ENCODE measurements at places on chromosomes 6 and 20.

DNA sequence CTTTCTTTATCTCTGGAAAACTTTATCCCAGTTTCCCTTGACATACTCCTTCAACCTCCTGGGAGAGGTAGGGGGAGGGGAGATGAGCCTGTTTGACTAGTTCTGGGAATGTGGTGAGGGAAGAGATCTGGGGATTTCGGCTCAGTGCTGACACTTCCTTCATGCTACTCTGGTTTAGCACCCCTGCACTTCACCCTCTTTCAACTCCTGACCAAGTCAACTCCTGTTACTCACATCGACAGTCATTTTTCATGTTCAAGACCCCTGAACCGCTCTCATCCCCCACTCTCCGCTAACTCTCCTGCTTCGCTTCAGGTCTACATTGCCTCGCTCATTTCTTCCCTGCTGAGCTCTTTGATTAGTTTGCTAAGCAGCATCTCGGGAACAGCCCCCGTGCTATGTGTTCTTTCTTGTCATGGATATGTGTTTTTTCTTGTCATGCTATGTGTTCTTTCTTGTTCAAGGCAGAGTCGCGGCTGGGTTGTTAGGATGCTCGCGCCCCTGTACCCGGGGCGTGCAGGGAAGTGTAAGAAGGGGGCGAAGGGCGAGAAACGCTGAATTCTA, 16.6 kb upstream of the TRIM27 start:
- peak; percentile 82 for DNase-seq

- no peak for DNase-seq
Observed at GRCh38 chr6:43058531-43058930, 703 bp downstream of the MRPL2 start.

DNA sequence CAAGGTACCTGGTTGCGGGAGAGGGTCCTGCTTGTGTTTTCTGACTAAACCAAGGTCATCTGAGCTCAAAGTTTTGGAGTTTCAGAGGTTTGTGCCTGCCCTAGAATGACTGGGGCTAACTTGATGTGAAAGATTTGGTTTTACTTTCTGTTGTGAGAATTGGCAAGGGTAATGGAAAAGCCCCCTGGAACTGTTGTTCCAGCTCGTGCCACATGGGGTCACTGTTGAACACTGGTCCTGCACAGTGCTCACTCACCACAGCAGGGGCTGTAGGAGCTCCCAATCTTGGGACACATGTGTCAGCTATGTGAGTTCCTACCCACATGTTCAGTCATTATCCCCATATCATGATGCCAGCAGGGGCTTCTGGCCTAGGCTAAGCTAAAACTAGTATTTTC, 6.5 kb downstream of the TGM6 start:
- DNase-seq, result peak; percentile 54

- peak; percentile 85 for DNase-seq
Observed at GRCh38 chr6:7261032-7261841, 51.8 kb downstream of the SSR1 start.

DNA sequence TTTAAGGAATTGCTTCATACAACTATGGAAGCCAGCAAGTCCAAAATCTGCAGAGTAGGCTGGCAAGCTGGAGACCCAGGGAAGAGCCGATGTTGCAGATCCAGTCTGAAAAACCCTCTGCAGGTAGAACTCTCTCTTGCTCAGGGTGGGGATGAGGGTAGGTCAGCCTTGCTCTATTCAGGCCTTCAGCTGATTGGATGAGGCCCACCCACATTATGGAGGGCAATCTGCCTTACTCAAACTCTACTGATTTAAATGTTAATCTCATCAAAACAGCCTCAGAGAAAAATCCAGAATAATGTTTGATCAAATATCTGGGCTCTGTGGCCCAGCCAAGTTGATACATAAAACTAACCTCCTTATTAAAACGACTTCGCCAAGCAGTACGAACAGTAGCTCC, 29.7 kb upstream of the RNF24 start:
- no peak for DNase-seq

DNA sequence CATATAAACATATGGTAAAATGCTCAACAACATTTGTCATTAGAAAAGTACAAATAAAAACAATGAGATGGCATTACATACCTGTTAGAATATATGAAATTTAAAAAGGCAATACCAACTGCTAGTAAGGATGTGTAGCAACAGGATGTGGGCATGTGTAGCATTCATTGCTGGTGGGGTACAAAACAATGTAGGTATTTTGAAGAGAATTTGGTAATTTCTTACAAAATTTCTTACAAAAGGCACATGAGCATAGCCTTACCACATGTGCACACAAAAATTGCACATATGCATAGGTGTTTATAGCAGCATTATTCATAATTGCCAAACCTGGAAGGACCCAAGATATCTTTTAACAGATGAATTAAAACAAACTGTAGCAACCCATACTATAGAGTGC, 1355.1 kb upstream of the CITED2 start:
- DNase-seq, result no peak

- no peak for DNase-seq
Observed at GRCh38 chr6:25689966-25690365, 38.0 kb downstream of the SCGN start.

DNA sequence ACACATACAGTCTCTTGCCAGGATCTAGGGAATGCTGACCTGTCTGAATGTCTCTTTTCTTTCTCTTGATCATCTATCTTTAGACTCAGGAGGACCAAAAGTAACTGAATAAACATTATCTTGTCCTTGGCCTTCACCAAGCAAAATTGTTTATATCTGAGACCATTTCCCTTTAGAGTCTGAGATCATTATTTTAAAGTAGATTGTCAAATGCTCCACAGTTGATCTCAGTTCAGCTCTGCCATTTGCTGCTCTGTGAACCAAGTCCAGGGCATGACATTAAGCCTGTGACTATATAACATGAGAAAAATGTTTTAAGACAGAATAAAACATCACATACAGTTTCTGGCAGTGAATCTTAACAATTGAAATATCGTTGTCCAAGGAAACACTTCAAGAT, 148.3 kb upstream of the NRSN1 start:
- DNase-seq, result no peak

- DNase-seq, result no peak
Observed at GRCh38 chr20:43903953-43904826, 10.5 kb upstream of the TOX2 start.

DNA sequence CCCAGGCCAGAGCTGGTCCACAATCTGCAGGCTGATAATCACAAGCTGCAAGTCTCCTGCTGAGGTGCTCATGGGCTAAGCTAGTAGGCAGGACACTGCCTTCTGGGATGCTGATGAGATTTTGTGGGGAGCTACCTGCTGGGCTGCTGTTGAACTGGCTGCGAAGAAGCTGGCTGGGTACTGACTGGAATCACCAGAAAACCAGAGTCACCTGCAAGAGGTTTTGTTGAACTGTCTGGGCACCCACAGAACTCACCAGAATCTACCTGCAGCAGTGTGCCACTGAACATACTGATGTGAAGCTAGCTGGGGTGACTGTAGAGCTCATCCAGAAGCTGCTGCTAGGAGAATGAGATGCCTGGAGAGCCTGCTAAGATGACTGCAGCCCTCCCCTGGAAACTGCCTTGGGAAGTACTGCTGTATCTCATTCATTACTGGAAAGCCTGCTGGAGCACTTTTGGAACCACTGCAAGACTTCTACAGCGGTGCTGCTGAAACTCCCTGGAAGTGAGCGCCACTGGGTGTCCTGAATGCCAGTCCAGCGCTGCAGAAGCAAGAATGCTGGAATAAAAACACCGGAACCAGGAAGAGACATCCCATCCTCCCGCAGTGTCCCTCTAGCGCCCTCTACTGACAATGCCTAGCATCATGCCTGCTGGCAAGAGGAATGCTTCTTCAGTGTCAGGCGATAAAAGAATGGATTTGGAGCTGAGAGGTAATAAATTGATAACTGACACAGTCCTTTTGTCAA, 64.9 kb upstream of the ARHGAP18 start:
- peak; percentile 90 for DNase-seq

GRCh38 chr6:168888786-168889345, 364.8 kb downstream of the THBS2 start:
- DNase-seq, result no peak

DNA sequence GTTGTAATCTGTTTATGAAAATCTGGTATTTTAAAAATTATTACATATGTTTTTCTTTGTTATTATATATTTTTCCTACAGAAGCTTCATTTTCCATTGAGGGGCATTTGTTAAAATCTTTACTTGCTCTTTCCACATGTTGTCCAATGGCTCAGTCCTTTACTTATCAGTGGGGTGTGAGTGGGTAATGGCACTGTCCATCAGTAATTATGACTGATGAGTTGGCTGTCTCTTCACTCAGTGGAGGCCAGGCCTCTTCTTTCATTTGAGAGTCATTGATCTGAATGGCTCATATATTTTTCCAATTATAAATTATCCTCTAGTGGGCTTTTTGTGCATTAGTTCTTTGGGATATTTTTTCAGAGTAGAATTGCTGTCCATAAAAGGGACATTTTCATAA, 45.7 kb downstream of the FARS2 start:
- no peak for DNase-seq

DNA sequence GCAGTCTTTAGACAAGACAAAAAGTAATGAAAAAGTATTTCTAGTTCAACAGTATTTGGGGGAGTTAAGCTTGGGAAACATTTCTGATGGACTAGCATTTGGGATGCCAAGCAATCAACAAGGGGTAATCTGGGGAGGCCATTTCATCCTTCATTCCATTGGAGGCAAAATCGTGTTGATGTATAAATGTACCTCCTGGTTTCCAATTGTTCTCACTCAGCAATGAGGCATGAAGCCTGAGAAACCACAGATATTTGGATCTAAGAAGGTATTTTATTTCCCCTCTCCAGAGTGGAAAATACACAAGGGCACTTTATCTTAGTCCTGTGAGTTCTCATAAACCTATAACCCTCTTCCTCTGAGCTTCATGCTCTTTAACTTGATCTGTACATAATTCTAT, 68.2 kb downstream of the TBX18 start:
- no peak for DNase-seq

GRCh38 chr20:46119028-46119546, 973 bp downstream of the CD40 start:
- no peak for DNase-seq

GRCh38 chr6:127952831-127953230, 52.0 kb upstream of the THEMIS start:
- no peak for DNase-seq

DNA sequence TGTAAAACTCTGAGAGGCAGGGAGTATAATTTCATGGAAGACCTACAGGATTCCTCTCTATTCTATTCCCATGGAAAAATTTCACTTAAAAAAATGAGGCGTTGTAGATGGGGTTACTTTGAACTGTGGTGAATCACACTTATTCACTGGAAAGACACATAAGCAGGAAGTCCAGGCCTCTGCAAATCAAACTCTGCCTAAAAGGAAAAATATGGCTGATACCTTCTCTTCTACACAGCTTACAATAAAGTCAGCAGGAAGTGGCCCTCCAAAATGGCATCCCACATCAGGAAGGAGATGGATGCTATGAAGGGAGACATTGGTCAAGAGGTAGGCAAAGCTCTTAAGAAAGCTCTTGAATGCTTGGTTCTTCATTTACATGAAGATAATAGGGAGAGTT, 115.9 kb downstream of the FYN start:
- no peak for DNase-seq

DNA sequence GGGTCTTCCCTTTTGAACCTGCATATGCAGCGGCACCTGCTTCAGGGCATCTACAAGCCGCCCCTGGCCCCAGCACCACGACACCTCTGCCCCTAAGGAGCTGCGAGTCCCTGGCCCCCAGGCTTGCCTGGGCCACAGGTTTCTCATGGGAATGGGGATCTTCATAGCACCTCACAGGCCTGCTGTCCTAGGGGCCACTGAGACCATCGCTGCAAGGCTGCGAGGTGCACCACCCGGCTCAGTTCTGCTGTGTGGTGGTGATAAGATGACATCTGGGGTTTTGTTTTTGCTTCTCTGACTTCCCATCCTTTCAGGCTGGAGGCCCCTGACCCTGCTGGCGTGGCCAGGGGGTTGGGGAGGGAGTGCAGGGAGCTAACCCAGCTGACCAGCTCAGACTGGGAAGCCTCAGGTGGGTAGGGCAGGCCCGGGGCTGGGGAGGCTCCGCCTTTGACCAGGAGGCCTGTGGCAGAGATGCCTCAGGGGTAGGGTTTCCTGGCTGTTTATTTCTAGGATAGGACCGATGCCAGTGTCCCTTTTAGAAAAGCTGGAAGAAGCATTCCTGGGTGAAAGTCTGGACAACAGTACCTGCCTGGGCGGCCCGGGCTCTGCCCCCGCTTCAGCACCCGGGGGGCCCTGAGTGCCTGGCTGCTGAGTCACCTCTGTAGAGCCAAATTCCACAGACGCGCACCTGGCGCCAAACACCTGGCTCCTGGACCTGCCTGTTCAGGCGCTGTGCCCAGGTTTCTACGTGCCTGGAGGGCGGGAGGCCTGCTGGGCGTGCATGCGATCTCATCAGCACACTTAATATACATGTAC, 264.7 kb downstream of the DLL1 start:
- DNase-seq, result no peak

- no peak for DNase-seq
Observed at GRCh38 chr20:52410182-52410647, 218.6 kb upstream of the ZFP64 start.

- DNase-seq, result no peak
Observed at GRCh38 chr6:159919800-159920199, 29.0 kb downstream of the MAS1 start.

GRCh38 chr20:13831476-13831875, 46.6 kb downstream of the NDUFAF5 start:
- no peak for DNase-seq

- no peak for DNase-seq
Observed at GRCh38 chr6:30757261-30757904, 13.0 kb upstream of the IER3 start.

DNA sequence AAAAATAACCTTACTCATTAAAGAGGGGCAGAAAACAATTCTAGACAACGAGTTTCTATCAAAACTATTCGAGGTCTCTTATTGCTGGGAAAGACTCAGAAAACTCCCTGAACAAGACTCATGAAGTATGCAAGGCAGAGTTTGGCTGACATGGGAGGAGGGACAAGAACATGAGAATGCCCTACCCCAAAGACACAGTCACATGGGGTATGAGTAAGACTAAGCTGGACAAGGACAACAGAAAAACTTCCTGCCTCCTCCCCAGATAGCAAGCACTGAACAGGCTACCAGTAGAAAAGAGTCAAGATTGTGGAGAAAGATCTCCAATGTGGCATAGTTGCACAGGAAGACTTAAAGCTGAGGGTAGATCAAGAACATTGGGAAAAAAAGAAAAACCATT, 39.7 kb upstream of the PHIP start:
- no peak for DNase-seq

Measured in A673 (cell line).